ENCODE measurements at places on chromosomes 16 and 17.
A peak's percentile ranks its signal among the peaks of the same experiment; 100 is the strongest.

DNA sequence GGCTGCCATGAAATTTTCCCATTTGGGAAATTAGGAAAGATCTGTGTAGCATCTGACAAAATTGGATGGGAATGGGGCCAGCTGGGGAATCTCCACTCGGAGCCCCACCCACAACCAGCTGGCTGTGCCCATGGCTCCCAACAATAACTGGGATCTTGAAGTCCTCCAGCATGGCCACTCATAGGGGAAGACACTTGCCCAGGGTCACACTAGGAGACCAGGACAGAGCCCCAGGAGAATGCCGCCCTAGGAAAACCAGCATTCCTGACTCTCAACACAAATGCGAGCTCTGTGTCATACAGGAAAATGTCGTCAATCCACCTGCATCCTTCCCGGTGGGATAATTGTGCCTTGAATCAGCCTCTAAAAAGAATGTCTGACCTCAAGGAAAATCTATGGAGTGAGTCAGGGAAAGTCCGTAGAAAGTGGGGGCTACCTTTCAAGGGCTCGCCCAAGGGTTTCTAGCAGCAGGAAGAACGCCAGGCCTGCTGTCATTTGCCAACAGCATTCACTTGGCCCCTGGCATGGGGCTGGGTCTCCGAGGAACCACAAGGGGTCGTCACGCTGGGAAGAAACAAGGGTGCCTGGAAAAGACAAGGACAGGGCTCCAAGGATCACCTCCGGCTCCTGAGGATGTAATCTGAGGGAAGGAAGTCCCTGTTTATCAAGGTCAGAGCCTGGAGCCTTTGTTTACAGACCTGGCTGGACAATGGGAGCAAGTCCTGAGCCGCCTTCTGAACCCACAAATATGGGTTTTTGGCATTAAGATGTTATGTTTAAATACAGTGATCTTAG lies 15.9 kb downstream of the CDH5 start:
- peak; percentile 85 for DNase-seq

GRCh38 chr16:82108774-82109173 lies 61.2 kb downstream of the MPHOSPH6 start:
- no peak for DNase-seq

DNA sequence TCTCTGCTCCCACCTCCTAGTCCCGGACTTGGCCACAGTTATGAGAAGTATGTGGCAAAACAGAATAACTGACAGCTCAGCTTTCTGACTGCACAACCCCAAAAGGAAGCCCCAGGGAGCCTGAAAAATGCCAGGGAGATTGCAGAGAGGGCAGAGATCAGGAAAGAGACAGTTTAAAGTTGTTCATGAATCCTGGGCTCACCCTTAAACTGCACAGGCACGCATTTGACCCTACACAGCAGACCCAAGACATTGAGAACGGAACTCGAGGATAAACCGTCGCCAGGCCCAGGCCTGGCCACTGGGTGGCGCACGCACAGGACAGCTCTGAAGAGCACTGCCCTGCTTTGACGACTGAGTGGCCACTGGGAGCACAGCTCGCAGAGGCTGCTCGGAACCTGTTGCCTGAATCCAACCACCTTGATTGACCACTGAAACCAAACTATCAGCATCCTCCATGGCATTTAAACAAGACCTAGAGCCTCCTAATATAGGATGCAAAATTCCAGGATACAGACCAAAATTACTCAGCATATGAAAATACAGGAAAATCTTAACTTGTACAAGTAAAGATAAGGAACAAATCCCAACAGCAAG lies 114.0 kb downstream of the C16orf95 start:
- DNase-seq, result peak; percentile 88

- DNase-seq, result no peak
Observed at GRCh38 chr17:62882878-62883277, 74.8 kb upstream of the MARCHF10 start.

- no peak for DNase-seq
Observed at GRCh38 chr17:63042256-63042812, 76.3 kb downstream of the TANC2 start.

GRCh38 chr17:56623383-56623782 lies 29.9 kb downstream of the NOG start:
- DNase-seq, result no peak

GRCh38 chr17:29787995-29788394 lies 142.0 kb downstream of the SSH2 start:
- DNase-seq, result no peak

DNA sequence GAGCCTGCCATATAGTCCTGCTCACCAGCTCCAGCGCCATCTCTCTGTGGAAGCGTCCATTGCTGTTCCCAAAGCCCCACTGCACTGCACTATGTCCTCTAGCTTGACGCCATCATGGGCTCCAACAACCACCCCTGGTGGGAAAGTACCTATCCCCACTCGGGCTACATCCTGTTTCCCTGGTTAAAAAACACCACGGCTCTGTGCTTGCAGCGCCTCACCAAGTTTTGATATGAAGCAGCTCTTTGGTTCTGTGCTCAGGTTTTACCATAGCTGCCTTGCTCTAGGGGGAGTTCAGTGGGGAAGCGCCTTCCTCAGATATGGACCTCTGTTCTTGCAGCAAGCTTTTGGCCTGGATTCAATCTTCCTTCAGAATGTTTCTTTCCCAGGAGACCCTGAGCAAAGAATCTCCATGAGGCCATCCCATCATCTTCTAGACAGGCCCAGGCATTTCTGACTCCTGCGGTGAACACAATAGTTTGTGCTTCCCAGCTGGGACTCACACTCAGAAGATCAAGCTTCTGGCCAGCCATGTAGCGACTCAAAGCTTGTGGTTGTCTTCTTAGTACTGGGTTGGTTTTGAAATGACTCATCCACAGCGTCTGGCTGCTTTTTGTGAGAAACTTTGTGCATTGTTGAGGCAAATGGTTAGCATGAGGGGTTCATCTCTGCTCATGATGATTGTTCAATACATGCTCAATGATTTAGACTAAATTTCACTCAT lies 39.5 kb downstream of the DYNLRB2 start:
- DNase-seq, result peak; percentile 74

- no peak for DNase-seq
Observed at GRCh38 chr17:10744501-10745000, 14.7 kb upstream of the TMEM220 start.

DNA sequence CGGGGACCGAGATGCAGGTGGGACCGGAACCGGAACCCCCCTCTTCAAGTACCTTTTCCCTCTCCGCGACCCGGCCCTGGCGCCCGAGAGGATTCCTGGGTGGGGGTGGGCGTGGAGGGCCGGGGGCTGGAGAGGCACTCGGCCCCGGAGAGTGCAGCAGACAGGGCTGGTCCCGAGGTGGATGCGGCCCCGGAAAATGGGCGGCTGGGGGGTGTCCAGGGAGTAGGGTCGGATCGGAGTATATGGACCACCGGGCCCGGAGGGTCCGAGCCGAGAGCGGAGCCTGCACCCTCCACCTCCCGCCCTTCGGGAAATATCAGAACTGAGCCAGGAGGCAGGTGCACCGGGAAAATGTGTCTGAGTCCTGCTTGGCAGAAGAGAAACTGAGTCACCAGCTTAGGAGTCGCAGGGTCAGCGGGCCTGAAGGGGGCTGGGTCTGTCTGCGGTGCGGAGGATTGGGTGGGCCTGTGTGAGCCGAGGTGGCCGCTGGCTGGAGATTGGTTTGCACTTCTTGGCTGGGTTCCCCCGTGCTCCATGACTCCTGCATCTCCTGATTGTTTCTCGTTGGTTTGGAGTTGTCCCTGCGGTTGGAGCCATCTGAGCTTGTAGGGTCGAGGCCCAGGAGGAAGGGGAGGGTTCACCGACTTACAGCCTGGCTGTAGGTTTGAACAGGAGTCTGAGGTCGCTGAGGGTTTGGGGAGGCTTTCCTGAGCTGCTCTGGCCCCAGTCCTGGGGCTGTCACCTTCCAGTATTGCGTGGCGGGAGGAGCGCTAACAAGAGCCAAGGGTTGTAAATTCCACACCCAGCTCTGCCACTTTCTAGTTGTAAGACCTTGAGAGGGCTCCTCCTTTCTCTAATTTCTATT lies 518 bp downstream of the SH2B1 start:
- DNase-seq, result peak; percentile 48

- no peak for DNase-seq
Observed at GRCh38 chr17:40447806-40448205, 4.6 kb downstream of the IGFBP4 start.
